Hematopoietic multipotent progenitor cell (in vitro differentiated cells): ENCODE measurements at places on chromosomes 6 and 20. TPM values are rescaled to one million over a fixed set of nuclear protein-coding genes. Genes with fewer than 3 reads are reported as not detected.

The PROKR2 gene
- total RNA-seq, result not detected

The MCHR2 gene
- not detected for total RNA-seq

The VGLL2 gene
- not detected for total RNA-seq

The PTCHD4 gene
- total RNA-seq, result under 0.01 TPM
